ENCODE measurements at places on chromosomes 2 and 18.

DNA sequence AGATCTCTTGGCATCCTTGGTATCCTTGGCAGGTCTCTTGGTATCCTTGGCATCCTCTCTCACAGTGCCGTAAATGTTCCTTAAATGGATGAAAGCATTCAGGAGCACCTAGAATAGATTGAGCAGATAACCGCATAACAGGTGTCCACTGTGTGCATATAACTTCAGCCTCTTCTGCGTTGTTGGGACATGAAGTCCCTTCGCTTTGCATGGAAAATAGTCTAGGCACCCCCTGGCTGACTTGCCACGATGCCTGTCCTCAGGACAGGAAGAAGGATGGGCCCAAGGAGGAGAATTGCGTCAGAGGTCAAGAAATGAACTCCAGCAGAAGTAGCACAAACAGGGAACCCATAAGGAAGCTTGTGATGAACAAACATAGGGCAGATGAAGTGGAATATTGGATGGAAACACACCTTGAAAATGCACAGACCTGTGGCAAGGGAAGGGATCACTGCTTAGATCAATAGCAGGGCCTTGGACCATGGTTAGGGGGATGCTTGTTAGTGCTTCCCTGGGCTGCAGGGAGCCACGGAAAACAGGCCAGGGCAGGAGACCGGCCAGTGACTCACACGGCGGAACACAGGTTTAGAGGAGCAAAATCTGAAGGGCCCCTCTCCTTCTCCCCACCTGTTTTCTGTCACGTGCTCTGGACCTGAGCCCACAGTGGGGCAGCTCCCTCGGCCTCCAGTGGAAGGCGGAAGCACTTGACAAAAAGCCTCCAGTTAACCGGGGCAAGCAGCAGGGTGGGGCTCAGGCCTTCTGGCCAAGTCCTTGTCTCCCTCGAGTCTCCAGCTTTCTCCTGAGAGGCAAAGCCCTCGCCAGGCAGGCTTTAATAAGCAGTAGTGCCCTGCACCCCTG, 99.2 kb upstream of the ASAP2 start:
- DNase-seq, result no peak

GRCh38 chr2:166060191-166060590, 67.6 kb downstream of the SCN1A start:
- no peak for DNase-seq

DNA sequence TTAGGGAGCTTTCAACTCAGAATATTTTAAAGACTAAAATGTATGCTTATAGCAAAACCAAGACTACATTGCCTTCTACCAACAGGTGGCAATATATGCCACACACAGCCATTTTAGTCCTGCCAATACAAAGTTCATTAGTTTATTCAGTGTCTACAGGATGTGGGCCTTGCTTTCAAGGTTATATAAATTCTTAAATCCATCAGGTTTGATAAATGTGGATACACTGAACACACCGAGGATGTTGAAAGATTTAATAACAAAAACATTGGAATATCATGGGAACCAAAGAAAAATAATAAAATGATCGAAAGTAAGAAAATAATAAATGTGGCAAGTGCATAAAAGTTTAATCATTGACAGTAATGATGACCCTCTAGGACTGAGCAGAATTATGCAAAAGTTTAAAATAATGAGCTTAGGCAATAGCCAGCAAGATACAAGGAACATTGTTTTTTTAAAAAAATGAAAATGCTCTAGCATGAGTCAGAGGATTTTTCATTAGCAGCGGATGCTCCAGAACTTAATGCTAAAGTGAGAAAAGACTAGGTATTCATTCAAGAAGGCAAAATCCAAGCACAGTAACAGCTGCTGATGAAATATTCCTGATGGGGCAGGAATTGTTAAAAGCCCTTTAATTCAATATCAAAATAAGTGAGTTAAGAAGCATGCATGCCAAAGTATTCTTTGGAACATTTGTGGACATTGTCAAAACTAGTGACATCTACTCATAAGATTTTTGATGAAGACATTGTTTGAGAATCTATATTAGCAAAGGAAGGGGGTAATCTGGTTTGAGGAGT, 14.2 kb downstream of the SCN9A start:
- peak; percentile 22 for DNase-seq

GRCh38 chr2:103961862-103962261, 892.1 kb upstream of the POU3F3 start:
- DNase-seq, result no peak

GRCh38 chr2:3482363-3482821, 36.9 kb downstream of the ADI1 start:
- no peak for DNase-seq

- no peak for DNase-seq
Observed at GRCh38 chr18:62340996-62341395, 15.9 kb downstream of the TNFRSF11A start.

DNA sequence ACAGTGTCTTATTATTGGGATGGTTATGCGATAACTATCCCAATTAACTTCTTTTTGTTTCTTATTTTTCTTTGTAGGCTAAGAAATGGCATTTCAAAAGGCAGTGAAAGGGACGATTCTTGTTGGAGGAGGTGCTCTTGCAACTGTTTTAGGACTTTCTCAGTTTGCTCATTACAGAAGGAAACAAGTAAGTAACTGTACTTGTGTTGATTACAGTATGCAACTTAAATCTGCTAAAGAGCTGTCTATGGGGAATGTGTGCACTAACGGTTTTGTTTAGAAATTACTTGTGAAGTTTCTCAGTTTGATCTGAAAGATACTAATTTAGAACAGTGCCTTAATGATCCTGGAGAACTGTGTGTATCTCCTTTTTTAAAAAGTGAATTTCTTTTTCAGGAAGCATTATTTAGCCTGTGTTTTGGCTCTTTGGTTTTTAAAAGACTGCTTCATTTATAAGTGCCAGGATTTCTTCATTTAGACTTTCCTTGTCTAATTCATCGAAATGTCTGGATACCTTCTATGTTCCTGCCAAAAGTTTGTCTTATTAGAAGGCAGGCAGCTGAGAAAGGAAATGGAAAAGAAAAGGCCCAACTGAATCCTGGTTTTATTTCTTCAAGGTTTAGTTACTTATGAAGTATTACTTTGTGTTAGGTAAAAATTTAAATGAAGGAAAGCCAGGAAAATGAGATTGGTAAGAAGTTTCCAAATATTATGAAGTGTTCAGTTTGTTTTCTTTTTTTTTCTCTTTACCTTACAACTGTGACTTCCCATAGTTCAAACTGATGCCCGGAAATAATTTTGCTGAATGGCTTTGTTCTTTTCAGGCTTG, 40.1 kb downstream of the GPD2 start:
- no peak for DNase-seq

- no peak for DNase-seq
Observed at GRCh38 chr18:13376298-13376840, 157.8 kb downstream of the LDLRAD4 start.

DNA sequence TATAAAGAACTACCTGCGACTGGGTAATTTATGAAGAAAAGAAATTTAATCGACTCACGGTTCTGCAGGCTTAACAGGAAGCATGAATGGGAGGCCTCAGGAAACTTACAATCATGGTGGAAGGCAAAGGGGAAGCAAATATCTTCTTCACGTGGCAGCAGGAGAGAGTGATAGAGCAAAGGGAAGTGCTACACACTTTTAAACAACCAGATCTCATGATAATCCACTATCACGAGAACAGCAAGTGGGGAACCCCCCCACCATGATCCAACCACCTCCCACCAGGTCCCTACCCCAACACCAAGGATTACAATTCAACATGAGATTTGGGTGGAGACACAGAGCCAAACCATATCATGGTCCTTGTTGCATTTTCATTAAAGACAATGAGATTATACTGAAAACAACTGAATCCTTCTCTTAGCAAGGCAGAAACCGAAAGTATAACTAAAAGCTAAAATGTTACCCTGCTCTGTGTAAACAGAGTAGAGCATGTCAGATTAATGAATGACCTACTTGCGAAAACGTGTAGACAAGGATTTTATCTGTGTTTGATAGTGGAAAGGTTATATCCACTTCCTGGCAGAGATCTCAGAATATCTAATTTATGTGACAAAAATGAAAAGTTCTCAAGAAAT, 60.1 kb upstream of the RBBP8 start:
- no peak for DNase-seq

DNA sequence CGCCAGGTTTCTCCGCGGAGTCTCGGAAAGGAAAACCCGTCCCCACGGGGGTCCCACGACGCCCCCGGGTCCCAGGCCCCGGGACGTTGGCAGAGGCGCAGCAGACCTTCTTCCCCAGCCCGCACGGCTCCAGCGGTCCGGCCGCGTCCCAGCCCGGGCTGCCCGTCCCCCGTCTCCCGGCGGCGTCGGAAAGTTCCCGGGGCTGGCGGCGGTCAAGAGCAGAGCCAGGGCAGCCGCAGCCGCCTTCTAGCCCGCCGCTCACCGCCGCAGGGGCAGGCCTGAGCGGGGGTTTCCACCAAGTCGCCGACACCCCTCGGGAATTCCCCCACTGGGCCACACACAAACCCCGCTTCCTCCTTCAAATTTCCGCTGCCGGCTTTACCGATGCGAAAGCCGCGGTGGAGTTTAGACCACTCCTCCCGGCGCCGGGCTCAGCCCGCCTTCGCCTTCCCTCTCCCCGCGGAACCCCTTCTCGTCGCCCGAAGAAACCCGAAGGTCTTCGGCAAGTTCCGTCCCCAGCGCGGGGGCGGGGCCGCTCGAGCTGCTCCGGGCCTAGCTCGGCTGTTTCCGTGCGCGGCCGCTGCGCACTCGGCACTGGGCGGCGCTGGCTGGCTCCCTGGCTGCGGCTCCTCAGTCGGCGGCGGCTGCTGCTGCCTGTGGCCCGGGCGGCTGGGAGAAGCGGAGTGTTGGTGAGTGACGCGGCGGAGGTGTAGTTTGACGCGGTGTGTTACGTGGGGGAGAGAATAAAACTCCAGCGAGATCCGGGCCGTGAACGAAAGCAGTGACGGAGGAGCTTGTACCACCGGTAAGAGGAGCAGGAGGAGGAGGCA, at the start of gene CREB1:
TSS of gene CREB1 (plus strand) at position 633 of the 830 bp plus-strand sequence. CDS start 25,674 bp downstream, outside the sequence.
- DNase-seq, result peak; percentile 98

- no peak for DNase-seq
Observed at GRCh38 chr2:212208467-212208866, 330.1 kb downstream of the ERBB4 start.

DNA sequence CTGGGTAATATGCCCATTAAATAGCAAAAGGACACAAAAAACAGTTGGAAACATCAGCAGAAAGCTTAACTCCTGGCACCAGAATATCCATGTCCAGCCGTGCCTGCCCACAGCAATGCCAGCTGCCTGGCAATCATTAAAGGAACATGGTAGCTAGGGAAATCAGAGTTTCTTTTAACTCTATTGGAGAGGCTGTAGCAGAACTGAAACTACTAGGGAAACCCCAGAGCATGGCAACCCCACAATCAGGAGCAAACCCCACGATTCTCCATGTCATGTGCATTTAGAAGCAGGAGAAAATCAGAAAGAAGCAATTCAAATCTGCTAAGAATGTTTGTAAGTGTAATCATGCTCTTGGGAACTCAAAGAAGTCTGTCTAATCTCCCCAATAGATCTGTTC, 409.0 kb upstream of the SMIM21 start:
- DNase-seq, result no peak

DNA sequence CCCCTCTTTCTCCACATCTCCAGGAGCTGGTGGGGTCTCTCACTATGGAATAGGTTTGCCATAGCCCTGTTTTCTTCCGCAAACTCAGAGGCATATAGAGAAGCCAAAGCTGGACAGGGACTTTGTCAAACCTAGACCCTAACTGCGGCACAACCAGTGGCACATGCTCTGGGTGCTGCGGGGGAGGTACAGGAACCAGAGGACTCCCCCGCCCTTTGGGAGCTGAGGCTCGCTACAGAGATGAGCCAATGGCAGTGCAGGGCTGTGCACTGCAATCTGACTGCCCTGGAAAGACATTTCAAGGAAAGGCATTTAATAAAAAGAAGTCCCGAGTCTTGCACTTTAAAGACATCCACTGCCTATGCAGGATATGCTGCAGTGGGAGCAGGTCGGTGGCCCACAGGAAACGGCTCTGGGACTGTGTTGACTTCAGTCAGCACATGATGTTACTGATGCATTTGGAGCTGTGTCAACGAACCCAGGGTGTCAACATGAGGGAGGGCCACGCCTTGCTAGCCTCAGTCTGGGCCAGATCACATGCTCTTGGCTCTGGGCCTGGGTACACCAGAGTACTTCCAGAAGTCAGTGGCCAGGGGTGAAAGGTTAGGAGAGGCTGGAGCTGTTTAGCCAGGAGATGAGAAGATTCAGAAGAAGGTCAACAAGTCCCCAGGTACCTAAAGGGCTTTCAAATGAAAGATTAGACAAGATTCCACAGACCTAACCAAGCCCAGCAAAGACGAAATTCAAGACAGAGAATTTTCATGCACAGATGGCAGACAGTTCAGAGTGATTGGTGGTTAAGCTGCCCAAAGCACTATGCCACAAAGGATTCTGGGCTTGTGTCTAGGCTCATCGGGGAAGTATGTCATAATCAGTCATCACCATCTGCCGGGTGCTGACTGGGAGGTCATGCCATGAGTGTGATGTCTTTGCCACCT, 8.2 kb downstream of the SLC35F6 start:
- no peak for DNase-seq

DNA sequence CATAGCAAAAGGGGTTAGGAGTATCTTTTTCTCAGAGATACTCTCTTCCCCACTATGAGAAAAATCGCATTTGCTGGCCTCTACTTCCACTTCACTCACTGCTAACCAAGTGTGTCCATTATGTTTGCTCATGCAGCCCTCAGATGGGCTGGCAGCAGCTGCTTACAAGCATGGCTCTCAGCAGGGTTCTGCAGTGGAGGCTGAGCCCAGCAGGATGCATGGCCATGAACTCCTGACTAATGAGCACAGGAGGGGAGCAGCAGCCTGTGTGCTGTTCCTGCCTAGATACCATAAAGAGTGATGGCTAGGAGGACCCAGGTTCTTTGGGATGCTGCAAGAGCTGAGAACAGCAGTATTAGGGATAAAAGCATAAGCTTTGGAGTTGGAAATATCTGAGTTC, 316.9 kb upstream of the THSD7B start:
- DNase-seq, result no peak

DNA sequence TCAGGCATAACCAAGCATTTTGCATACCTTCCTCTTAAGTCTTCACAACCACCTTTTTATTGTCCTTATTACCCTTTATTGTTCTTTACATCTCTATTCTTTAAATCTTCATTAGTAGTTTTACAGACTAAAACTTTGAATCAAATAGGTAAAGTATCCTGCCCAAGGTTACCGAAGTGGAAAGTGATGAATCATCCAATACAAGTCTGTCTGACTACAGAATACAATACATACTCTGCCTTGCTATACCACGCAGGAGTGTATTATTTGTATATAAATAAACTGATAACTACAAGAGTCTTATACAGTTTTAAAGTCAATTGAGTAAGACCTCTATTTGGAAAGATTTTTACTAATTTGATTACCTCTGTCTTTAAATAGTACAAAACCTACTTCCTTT, 196.0 kb downstream of the ZEB2 start:
- DNase-seq, result no peak

- peak; percentile 0 for DNase-seq
Observed at GRCh38 chr2:233285921-233286320, 21.7 kb upstream of the SAG start.

- DNase-seq, result peak; percentile 29
Observed at GRCh38 chr2:44397447-44398175, 35.9 kb downstream of the CAMKMT start.

- no peak for DNase-seq
Observed at GRCh38 chr2:167331636-167332232, 443.5 kb downstream of the XIRP2 start.
